ENCODE measurements at places on chromosomes 6 and 20.

DNA sequence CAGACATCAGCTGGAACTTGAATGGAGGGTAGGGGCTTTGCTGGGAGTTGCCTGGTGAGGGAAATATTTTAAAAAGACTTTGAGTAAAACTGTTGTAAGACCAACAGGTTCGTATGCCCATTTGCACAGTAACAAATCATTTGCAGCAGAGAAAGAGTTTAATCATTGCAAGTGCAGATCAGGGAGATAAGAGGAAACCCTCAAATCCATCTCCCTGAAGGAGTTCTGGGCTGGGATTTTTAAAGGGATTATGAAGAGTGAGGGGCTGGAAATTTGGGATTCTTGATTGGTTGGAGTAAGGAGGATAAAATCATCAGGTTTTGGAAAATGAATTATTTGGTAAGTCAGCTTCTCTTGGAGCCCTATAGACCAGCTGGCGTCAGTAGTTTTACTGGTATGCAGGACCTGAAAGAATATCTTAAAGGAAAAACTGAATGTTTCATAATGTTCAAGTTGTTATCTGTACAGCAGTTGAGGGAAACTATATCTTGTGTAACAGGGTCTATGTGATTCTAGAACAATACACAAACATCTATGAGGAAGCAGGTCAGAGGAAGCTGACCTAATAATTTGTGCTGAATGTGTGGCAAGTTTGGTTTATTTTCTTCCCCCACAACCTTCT lies 295.5 kb downstream of the PLCB1 start:
- no peak for DNase-seq

- no peak for DNase-seq
These were observed 114.0 kb upstream of the FKBP1C start for GRCh38 chr6:63097222-63097621.

- no peak for DNase-seq
These were observed 216.8 kb upstream of the SGK1 start for GRCh38 chr6:134534708-134535149.

DNA sequence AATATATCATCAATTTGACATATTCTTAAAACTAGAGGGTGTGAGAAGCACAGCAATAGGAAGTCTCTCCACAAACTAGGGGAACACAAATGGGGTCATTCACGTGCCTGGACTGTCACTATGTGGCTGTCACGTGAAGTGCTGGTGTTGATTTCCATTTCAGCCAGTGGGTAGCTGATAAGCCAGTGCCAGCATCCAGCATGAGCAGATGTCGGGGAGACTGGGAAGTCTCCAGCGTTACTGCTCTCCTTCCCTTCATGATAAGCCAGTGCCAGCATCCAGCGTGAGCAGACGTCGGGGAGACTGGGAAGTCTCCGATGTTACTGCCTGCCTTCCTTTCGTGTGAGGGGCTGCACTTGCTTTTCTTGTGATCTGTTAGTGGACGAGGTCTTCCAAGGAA lies 5.6 kb upstream of the SLC17A9 start:
- no peak for DNase-seq

DNA sequence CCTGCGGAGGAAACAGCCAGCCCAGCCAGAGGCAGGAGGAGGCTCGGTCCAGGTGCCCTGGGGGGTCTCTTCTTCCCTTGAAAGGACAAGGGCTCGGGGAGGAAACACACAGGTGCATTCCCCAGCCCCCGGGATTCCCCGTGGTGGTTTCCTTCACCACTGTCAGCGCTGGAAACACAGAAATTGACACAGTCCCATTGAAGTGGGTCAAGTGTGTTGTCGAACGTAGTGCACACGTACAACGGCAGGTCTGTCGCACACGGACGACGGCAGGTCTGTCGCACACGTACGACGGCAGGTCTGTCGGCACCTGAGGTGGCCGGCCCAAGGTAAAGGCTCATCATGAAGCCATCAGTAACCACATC lies 80.9 kb downstream of the DLL1 start:
- DNase-seq, result no peak

DNA sequence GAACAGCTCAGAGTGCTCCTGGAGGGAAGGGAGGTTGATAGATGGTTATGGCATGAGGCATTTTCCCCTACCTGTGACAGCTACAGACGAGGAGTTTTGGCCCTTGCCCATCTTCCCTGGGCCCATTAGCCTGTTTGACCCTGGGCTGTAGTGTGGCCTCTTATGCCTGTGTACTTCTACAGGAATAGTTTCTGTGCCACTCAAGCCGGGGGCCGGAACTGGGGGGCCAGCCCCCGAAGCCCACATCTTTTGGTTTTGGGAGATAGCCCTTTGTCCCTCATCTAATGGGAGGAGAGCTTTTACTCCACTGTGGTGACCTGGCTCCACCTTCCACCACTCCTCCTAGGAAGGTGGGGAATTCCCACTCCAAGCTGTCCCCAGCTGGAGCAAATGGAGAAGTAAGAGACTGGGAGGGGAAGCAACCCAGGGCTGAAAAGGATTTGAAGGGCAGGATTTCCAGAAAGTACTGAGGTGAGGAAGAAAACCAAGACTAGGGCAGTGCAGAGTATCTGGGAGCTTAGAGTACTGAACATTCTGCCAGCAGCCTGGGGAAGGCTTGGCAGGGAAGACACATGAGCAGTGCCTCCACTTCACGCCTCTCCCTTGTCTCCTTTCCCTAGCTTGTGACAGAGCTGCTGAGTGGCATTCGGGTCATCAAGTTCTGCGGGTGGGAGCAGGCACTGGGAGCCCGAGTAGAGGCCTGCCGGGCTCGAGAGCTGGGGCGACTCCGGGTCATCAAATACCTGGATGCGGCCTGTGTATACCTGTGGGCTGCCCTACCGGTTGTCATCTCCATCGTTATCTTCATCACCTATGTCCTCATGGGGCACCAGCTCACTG lies 6.9 kb downstream of the ABCC10 start:
- no peak for DNase-seq

- DNase-seq, result no peak
These were observed 22.5 kb downstream of the SLC52A3 start for GRCh38 chr20:745683-746301.

- no peak for DNase-seq
These were observed 10.6 kb upstream of the SIRPD start for GRCh38 chr20:1568163-1568490.

DNA sequence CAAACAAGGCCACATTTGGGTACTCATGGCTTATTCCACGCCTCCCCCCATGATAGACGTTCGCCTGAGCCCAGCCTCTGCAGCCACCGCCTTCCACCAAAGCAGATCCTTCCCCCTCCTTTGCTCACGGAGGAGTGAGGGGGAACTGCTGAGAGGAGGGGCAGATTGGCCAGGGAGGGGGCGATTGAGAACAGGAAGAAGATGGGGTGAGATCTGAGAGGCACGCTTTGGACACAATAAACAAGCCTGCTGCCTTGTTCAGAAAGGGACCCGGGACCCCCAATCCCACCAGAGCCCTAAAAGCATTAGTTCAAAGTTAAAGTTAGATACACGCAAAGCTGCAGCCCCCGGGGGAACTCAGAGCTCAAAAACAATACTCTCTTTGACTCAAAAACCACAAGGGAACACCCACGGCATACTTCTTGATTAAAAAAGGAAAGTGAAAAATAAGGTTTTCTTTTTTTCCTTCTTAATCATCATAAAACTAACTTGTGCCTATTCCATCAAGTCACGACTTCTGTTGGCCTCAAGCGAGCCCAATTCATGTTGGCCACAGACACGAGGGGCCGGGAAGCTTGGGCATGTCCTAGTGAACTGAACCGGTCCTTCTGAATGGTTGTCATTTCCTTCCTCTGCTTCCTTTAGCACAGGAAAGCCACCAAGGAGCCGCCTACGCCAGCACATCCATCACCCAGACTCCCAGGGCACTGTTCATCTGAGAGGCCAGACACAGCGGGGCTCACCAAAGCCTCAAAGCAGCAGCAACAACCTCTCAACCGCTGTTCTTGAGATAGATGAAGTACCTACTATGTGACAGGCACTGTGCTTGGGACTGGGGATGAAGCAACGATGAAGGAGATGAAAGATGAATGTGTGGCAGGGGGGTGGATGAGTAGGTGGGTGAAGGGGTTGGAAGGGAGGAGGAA lies 44.7 kb downstream of the NFATC2 start:
- no peak for DNase-seq

- DNase-seq, result peak; percentile 84
These were observed 15.4 kb upstream of the SLC22A16 start for GRCh38 chr6:110491644-110492317.

- no peak for DNase-seq
These were observed 124.3 kb upstream of the MLIP start for GRCh38 chr6:53986721-53987521.

- no peak for DNase-seq
These were observed 228.6 kb downstream of the SAMD5 start for GRCh38 chr6:147737115-147737514.

- peak; percentile 94 for DNase-seq
These were observed 23.1 kb downstream of the GNAS start for GRCh38 chr20:58875541-58876134.

- DNase-seq, result no peak
These were observed 18.1 kb downstream of the ENPP1 start for GRCh38 chr6:131825946-131826345.

DNA sequence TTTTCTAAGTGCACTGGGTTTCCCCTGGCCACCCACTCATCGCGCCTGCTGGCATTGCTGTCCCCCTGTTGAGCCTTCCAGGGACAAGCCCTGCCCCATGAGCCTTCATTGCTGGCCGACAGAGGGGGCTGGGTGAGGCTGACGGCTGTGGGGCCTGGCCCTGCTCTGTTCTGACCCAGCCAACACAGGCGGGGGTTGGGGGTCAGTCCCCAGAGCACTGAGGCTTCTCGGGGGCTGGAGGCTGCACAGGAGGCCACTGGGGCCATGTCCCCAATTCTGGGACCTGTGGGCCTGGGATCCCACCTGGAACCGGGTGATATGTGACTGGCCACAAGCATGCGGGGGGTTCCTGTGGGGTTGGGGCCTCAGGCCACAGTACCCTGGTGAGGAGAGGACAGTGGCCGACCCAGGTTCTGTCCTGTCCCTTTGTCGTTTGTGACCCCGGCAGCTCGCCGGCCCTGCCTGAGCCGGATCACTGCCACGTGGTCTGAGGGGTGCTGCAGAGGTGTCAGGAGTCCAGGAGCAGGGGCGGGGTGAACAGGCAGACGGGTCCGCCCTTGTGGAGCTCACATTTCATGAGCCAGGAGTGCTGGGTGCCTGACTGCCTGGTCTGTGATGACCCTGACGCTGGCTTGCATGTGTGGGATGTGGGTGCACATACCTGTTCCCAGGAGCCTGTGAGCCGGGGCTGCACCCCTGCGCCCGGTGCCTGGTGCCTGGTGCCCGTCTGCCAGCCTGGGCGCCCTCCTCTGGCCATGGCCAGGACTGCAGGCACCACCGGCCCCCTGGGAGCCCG lies 2.1 kb upstream of the COL20A1 start:
- DNase-seq, result peak; percentile 80

- DNase-seq, result no peak
These were observed 182.1 kb upstream of the SNX9 start for GRCh38 chr6:157640746-157641451.

DNA sequence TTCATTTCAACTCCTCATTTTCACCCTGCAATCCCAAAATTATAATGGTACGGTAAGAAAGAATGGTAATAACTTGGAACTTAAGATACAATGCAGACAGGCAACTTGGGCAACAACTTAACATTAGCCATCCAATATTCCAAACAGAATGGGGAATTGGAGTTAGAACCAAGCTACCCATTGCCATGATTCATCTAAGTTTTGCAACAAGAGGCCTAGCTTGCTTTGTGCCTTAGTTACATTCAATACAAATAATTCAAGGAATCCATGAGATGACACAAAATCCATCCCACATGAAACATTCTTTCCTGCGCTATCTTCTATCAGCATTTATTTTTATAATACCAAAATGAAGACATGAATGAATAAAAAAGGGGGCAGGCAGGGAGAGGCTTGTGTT lies 28.4 kb downstream of the DCDC2 start:
- no peak for DNase-seq

DNA sequence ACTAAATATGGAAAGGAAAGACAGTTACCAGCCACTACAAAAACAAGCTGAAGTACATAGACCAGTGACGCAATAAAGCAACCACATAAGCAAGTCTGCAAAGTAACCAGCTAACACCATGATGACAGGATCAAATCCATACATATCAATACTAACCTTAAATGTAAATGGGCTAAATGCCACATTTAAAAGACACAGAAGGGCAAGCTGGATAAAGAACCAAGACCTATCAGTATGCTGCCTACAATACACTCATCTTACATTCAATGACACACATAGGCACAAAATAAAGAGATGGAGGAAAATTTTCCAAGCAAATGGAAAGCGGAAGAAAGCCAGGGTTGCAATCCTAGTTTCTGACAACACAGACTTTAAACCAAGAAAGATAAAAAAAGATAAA lies 24.1 kb downstream of the HLA-C start:
- DNase-seq, result no peak

- DNase-seq, result no peak
These were observed 18.9 kb downstream of the CDH26 start for GRCh38 chr20:59977086-59977485.

GRCh38 chr20:10271494-10272219 lies 53.0 kb downstream of the SNAP25 start:
- DNase-seq, result no peak

- no peak for DNase-seq
These were observed 442.4 kb downstream of the FRK start for GRCh38 chr6:115618256-115618655.

- DNase-seq, result no peak
These were observed 77.4 kb upstream of the ENPP5 start for GRCh38 chr6:46248143-46248542.

- no peak for DNase-seq
These were observed 12.5 kb downstream of the OTOR start for GRCh38 chr20:16760431-16761304.

DNA sequence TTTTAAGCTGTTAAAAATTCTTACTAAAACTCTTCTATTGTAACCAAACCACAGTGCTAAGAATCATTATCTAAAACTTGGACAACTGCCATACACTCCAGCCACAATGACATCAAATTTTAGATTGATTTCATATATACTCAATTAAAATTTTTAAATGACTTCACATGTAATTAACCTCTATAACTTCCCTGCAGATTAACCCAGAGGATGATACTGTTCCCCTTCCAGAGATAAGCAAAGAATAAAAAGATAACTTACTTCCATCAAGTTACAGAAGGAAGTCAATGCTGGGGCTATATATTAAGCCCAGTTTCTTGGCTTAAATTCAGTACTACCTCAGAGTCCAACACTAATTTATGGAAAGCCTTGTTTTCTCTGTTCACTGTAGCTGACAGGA lies 71.3 kb downstream of the ARHGAP18 start:
- no peak for DNase-seq

GRCh38 chr20:42957018-42957703 lies 232.5 kb downstream of the PTPRT start:
- no peak for DNase-seq

DNA sequence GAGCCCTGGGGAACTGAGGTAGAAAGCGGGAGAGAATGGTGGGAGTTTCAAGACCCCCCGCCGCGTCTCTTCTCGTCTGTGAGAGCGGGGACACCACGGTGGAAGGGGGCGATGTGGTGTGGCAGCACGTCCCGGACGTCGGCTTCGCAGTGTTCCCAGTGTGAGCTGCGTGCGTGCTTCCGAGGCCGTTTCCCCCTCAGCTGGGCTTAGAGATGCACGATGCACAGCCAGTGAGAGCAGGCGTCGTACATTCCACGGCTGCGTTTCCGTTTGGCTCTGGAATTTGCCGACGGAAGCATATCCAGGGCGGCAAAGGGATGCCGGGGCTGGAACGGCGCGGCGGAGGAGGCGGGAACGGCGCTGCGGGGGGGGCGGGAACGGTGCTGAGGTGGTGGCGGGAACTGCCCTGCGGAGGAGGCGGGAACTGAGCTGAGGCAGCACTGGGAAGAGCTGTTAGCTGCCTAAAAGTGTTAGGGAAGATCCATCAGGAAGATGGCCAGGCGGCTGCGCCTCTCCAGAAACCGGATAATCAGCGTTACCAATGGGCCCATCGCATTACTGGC lies 37.7 kb downstream of the KIF25 start:
- peak; percentile 56 for DNase-seq

All from RWPE1 (cell line).